GM20000 (cell line): ENCODE measurements at places on chromosomes 11 and 22.

- no peak for DNase-seq
Measured at GRCh38 chr11:104154296-104154695, 9.7 kb downstream of the PDGFD start.

DNA sequence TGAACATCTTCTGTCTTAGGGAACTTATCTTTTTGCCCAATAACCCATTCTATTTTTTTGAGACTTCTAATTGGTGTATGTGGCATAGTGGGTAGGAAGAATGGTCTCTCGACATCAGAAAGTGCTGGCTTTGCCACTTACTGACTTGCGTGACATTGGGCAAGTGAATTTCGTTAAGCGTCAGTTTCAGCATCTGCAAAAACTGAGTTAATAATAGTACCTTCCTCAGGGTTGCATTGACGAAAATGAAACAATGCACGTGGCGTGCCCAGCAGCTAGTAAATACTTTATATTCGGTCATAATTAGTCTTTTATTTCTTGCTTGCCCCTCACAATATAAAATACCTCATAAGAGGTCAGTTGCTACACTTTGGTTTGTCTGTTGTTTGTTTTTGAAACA lies 12.5 kb upstream of the GRIK4 start:
- DNase-seq: no peak

DNA sequence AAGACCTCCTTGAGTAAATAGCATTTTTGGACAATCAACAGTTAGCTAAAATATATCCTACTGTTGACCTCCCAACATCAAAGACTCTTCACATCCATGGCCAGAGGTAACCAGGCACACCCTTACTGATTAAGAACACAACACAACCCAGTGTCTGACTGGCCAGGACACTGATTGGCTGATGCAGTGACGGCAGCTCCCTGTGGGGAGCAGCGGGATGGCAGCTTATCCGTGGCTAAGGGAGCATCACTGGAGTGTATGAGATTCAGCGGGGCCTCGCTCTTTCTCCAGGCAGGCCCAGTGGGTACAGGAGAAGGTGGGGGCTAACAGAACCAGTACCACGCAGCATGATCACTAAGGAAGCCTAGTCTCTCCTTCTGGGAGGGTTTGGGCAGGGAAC lies 10.3 kb upstream of the IL2RB start:
- no peak for DNase-seq

DNA sequence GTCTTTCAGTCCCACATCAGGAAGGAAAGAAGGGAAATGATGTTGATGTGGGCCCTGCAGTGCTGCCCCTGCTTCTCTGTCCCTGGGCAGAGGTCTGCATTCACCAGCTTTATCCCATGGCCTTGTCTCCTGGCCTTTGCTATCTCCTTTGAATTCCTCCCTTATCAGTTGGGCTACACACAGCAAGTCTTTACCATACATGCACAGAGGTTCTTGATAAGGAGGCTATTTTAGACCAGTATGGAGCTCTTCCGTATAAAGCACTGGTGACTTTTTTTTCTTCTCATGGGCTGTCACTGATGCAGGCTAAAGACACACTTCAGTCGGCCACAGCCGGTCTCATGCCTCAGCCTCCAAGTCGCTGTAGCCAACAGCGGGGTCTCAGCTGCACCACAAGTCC lies 20.2 kb downstream of the MYO18B start:
- DNase-seq: no peak

- no peak for DNase-seq
Measured at GRCh38 chr22:50398831-50399648, 55.9 kb downstream of the PPP6R2 start.
